ENCODE measurements at places on chromosomes 12 and 14. TPM values are rescaled to one million over a fixed set of nuclear protein-coding genes. Genes with fewer than 3 reads are reported as not detected.

GRCh38 chr12:105204916-105205315 lies 31.1 kb downstream of the APPL2 start:
- H3K27me3 ChIP-seq = no peaks in the 10 kb centered on the region
- H3K27ac ChIP-seq = no peak overlapping the region
- DNase-seq = no peak
- peaks cover 4% of the 10 kb centered on the region for H3K4me1 ChIP-seq

DNA sequence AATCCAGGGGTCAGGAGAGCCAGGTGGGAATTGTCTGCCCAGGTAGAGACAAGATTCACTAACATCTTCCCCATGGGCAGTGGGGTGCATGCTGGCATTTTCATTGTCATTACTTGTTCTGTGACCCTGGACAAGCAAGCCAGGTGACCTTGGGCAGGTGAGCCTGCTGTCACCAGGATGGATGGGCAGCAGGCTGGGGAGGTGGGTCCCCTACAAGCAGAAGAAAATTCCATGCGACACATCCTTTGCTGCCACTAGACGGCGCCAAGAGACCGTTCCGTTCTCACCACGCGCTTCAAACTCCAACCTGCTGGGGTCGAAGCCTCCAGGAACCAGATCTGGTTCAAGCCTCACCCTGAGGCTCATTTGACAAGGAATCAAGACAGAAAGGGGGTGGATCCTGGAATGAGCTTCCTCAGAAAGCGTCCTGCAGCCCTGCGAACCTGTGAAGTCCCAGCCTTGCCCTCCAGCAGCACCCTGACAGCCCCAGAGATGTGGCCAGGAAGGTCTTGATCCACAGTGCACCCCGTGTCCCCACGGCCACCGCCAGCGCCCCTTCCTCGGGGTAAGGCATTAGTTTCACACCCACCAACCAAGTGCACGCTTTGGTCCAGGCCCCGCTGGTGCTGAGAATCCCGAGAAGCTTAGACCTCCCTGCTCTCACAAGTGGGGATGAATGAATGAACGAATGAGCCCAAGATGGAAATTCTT lies 3.2 kb upstream of the DYNC1H1 start:
- no peak overlapping the region for H3K4me3 ChIP-seq
- no peaks in the 10 kb centered on the region for H3K36me3 ChIP-seq

Gene EFS
- total RNA-seq = 2.3 TPM

Gene HIGD1C
- total RNA-seq = not detected
